CD4-positive, CD25-positive, alpha-beta regulatory T cell (primary cell): ENCODE measurements at places on chromosomes 1 and 21. TPM values are rescaled to one million over a fixed set of nuclear protein-coding genes. Genes with fewer than 3 reads are reported as not detected.

Gene AIRE
- 2.0 TPM for polyA plus RNA-seq

Gene WNT3A
- not detected for polyA plus RNA-seq

Gene TMEM59
- 605 TPM for polyA plus RNA-seq

Gene CDC14A
- polyA plus RNA-seq, result 34.9 TPM

Gene PTPN14
- polyA plus RNA-seq, result not detected

Gene LCE1A
- polyA plus RNA-seq, result not detected

Gene GUCA2B
- polyA plus RNA-seq, result not detected

Gene OR2L13
- not detected for polyA plus RNA-seq

Gene SEMA4A
- polyA plus RNA-seq, result 2.0 TPM

Gene CD1D
- not detected for polyA plus RNA-seq

Gene PRR9
- not detected for polyA plus RNA-seq

Gene KRTAP7-1
- not detected for polyA plus RNA-seq

Gene IGSF3
- polyA plus RNA-seq, result 0.27 TPM

Gene SLC1A7
- polyA plus RNA-seq, result not detected

Gene AMY1B
- polyA plus RNA-seq, result not detected

Gene NDUFV3
- polyA plus RNA-seq, result 12.2 TPM

Gene GNAT2
- polyA plus RNA-seq, result not detected

Gene DNTTIP2
- polyA plus RNA-seq, result 70.4 TPM

Gene SPAG17
- not detected for polyA plus RNA-seq

Gene SVBP
- polyA plus RNA-seq, result 115 TPM

Gene LEMD1
- polyA plus RNA-seq, result not detected

Gene SPATA1
- not detected for polyA plus RNA-seq

Gene CCDC30
- 1.3 TPM for polyA plus RNA-seq

Gene RAB3B
- polyA plus RNA-seq, result not detected

Gene BMP8B
- polyA plus RNA-seq, result 0.07 TPM

Gene TSSK3
- polyA plus RNA-seq, result 1.9 TPM
